ENCODE measurements at places on chromosomes 7 and 10.

DNA sequence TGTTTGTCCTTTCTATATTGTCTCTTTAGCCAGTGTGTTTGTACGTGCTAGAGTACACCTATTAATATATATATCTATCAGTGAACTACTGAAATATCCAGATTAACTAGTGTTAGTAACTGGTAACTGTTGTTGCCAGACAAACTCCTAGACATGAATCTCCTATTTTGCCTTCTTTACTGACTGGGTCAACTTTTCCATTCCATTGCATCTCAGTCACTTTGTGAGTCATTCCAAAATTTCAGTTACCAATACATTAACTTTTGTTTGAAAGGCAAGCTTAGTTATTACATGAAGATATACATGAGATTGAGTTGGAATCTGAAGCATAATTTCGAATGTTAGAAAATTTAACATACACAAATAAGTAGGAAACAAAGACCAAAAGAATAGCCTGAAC lies 51.4 kb downstream of the BTAF1 start:
- DNase-seq = no peak

DNA sequence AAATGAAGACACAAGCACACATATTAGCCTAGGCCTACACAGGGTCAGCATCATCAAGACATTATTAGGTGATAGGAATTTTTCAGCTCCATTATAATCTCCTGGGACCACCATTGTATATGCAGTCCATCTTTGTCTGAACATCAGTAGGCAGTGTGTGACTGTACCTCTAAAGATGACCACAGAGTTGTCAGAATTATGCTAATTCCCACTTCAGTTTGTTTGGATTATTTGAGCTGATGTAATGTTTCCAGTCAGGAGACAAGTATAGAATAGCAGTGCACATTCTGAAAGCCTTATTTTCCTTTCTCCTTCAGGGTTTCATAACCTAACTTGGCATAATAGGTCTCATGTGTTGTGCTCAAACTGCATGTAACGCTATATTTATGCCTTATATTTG lies 306.4 kb downstream of the NXPH1 start:
- DNase-seq = no peak

DNA sequence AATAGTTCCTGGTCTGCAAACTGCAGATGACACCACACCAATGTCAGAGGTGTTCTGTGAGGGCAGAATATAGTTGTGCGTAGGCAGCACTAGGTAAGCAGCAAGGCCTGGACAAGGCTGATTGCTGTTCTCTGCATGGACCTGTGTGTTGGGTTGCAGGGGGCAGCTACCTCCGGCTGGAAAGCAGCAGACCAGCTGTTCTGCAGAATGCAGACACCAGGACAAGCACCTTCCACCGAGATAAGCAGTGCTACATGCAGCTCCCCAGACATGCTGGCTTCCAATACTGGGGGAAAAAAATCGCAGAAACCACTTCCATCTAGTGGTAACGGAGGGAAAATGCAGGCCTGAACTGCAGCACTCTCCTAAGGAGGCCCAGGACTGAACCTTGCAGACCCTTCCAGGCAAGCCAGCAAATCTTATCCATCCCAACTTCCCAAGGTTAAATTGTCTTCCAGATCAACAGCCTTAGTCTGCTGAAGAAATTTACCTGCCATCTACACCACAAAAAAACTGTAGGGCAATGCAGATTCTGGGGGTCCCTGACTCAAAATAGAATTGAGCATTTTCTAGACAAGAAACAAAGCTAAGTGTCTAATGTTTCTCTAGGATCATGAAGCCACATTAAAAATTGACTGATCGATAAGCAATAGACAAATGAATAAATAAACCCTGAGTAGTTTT lies 50.5 kb upstream of the COBL start:
- DNase-seq = peak; percentile 12

DNA sequence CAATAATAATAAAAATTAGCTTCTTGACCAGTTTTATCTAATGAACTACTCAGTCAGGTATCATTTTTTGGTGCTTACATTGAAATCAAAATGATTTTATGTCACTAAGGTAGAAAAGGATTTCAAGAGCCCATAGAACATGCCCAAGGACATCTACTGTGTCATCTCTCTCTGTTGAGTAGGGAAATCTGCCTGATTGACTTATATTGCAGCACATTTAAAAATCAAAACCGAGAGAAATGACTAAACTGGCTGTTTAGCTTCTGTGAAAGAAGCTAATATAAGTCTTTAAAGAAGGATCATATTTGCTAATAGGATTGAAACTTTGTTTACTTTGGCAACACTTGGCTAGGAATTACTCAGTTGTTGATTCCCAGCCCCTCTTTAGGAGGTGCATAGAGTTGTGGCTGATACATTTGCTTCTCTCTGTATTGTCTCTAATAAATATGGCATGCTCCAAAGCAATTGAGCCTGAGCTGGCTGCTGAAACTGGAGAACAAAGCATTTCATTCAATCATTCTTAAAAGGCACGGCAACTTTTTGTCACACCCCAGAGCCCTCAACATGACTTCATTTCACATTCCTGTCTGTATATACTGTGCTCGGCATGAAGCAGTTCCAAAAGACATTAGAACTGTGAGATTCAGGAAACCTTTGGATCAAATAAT lies 1096.9 kb upstream of the POT1 start:
- DNase-seq = no peak

GRCh38 chr7:33761449-33762080 lies 143.8 kb upstream of the BMPER start:
- no peak for DNase-seq

- DNase-seq = no peak
Observed at GRCh38 chr7:12730523-12730922, 43.1 kb downstream of the ARL4A start.

- DNase-seq = no peak
Observed at GRCh38 chr7:77182261-77182660, 17.4 kb downstream of the FGL2 start.

GRCh38 chr10:79047584-79047874 lies 21.2 kb upstream of the ZMIZ1 start:
- no peak for DNase-seq

DNA sequence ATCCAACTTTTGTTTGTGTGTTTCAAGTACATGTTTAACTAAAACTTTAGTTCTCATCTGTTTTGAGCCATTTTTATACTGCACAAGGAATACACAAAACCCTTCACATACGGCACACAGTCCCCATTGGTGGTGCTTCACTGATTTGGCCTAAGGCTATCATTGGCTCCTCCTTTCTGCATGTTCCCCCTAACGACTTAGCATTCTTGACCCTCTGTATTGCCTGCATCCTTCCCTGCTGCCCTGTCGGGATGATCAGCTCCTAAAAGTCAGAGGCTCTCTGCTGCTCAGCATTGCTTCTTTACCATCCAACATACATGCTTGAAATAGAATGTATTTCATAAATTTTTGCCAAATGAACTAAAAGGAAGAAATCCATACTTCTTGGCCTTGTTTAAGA lies 111.4 kb upstream of the ABCB5 start:
- no peak for DNase-seq

DNA sequence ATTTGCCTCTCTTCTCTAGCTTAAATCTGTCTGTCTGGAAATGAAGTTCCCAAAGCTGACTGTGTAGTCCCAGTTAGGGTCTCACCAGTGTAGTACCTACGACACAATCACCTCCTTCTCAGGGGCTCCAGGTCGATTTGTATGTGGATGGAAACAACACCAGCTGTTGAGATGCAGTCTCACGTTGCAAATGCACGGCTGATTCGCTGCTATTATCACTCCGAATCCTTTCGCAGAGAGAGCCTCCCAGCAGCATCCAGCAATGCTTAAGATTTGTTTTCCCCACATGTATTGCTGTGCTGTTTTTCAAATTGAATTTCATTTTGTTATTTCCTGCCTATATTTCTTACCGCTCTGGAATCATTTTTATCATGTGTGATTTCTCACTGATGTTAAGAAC lies 16.3 kb downstream of the VSTM4 start:
- DNase-seq = no peak

GRCh38 chr7:27723085-27723484 lies 16.9 kb upstream of the TAX1BP1 start:
- no peak for DNase-seq

GRCh38 chr7:10973942-10974911 lies 555 bp downstream of the PHF14 start:
- DNase-seq = peak; percentile 39

GRCh38 chr10:59073456-59074053 lies 102.9 kb upstream of the PHYHIPL start:
- DNase-seq = no peak

DNA sequence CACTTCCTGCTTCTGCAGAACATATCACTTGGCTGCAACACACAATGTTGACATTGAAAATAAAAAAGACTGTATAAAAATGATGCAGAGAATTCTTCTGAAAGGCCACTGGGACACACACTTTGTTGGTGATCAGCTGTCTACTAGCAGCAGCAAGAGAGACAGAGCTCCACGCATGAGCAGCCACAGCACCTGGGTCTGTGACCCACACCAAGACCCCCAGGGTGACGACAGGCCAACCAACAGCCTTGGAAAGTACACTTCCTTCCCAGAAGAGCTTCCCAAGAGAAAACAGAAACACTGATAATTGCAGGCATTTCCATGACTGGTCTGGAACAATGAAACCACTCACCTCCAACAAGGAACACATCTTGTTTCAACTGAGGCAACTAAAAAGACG lies 239.0 kb downstream of the DIP2C start:
- no peak for DNase-seq

- DNase-seq = no peak
Observed at GRCh38 chr10:77138541-77138940, 499.1 kb downstream of the KCNMA1 start.

DNA sequence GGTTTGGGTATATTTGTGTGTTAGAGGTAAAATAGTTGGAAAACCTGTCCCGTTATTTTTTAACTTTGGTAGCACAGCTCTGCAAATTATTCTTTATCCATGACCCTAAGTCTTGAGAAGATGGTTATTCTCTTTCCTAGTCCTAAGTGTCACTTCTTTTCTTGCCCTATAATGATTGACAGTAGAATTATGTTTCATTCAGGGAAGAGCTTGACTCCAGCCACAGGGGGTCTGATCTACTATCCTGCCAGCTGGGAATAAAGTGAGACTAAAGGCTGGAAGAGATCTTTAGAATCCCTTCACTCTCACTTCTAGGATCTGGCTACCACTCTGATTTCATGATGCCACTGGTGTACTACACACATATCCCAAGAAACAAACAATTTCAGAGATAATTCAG lies 90.4 kb downstream of the PHTF2 start:
- no peak for DNase-seq

GRCh38 chr10:122407375-122408125 lies 33.0 kb downstream of the PLEKHA1 start:
- peak; percentile 64 for DNase-seq
